Activated T-cell treated with anti-CD3 and anti-CD28 coated beads for 48 hours (primary cell): ENCODE measurements at places on chromosomes 11 and 22.

DNA sequence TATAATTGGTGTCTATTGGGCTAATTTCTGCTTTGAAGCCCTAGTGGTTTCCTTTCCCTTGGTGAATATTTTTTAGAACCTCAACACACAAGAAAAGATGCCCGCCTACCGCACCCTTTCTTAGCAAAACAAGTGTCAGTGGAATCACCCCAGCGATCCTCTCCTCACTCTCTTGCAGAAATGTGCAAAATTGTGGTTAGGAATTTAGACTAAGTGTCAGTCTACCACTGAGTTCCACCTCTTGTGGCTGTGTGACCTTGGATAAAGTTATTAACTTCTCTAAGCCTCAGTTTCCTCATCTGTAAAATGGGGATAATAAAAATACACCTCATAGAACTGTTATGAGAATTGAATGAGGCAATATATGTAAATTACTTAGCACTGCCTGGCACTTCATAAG, 5.3 kb upstream of the JAML start:
- no peak for DNase-seq

DNA sequence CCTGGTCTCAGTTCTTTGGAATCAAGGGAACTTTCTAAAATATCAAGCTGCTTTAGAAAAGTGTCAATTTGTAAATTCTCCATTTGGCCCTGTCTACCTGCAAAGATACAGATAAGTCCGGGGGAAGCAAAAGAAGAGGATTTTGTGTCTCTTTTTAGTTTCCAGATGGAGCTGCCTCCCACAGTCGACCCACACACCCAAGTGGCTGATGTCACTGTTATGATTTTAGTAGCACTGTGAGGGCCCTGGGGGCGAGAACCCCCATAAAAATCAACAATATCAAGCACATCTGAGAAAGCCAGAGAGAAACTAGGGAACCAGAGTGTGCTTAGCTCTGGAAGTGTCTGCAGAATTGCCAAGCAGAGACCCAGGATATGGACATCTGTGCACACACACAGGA, 212.7 kb downstream of the LARGE1 start:
- DNase-seq: no peak

DNA sequence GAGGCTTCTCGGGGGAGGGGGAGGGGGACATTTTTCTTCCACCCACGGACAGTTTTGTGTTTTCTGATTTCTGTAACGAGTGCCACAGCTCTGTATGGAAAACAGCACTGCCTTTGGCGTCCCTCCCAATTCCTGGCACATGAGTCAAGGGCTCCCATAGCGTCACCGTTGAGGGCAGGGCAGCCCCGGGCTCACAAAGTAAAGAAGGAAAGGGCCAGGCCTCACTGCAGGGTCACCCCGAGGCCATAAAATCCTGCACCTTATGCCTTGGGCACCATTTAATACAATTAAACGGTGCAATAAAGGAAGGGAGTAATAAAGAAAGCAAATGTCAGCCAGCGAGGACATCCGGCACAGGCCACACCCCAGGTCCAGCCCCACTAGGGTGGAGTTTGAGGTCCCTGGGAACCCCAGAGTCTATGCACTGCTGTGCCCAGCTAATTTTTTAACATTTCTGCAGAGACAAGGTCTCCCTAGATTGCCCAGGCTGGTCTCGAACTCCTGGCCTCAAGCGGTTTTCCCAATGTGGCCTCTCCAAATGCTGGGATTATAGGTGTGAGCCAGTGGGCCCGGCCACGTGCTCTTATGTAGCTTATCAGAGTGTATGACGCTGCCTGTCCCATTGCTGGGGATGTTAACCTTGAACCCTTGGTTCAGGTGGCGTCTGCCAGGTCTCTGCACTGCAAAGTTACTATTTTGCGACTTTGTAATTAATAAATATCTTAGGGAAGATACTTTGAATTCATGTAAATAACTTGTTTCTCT, 13.6 kb upstream of the MUC2 start:
- no peak for DNase-seq

- no peak for DNase-seq
These were observed 65.6 kb downstream of the CD44 start for GRCh38 chr11:35204614-35205013.

DNA sequence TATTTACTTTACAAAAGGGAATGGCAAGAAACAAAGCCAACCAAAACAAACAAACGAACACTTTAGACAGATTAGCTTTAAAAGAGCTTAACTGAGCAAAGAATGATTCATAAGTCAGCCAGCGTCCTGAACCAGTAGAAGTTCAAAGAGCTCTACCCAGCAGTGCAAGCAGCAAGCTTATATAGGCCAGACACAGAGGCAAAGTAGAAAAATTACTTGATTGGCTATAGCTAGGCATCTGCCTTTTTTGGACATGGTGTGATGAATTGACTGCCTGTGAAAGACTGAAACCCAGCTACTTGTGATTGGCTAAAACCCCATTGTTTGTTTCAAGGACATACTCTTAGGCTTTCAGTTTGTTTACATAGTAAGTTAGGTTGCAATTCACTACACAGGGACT, 2120.0 kb upstream of the RAG2 start:
- no peak for DNase-seq

- no peak for DNase-seq
These were observed 6.3 kb downstream of the HRAS start for GRCh38 chr11:528815-529727.

GRCh38 chr22:26573026-26573662, 16.8 kb downstream of the TPST2 start:
- DNase-seq: no peak
